T-helper 2 cell treated with Interferon-gamma antibody and Interleukin-4, amounts not matched to agents 100 ng/mL and 5 ng/mL, for 36 hours (primary cell): ENCODE measurements at places on chromosomes 6 and 20. TPM values are rescaled to one million over a fixed set of nuclear protein-coding genes. Genes with fewer than 3 reads are reported as not detected.

ENPP4 gene
- 4.7 and 4.9 TPM in 2 replicates for total RNA-seq

TGM2 gene
- total RNA-seq: 0.07 and 0.11 TPM in 2 replicates

IMPG1 gene
- not detected in 2 replicates for total RNA-seq

APOBEC2 gene
- not detected in 2 replicates for total RNA-seq

NCOA6 gene
- 33.8 and 33.9 TPM in 2 replicates for total RNA-seq

SMLR1 gene
- not detected in 2 replicates for total RNA-seq

MMP24OS gene
- 25.2 and 29.4 TPM in 2 replicates for total RNA-seq

C20orf202 gene
- total RNA-seq: 0.11 TPM in 1 of 2 replicates, not detected in the other

DLK2 gene
- total RNA-seq: 0.20 and 0.45 TPM in 2 replicates

FRK gene
- 0.05 and 0.14 TPM in 2 replicates for total RNA-seq

SAPCD1 gene
- 16.6 and 20.2 TPM in 2 replicates for total RNA-seq
